ENCODE measurements at places on chromosomes 1 and 21.

GRCh38 chr1:173669491-173669941 lies at the start of gene ANKRD45:
Gene ANKRD45 (minus strand): TSS chr1:173669851. CDS start chr1:173659418, 10,433 bp downstream.
- no peak for DNase-seq

GRCh38 chr1:160835751-160836150 lies 26.9 kb downstream of the CD244 start:
- no peak for DNase-seq

DNA sequence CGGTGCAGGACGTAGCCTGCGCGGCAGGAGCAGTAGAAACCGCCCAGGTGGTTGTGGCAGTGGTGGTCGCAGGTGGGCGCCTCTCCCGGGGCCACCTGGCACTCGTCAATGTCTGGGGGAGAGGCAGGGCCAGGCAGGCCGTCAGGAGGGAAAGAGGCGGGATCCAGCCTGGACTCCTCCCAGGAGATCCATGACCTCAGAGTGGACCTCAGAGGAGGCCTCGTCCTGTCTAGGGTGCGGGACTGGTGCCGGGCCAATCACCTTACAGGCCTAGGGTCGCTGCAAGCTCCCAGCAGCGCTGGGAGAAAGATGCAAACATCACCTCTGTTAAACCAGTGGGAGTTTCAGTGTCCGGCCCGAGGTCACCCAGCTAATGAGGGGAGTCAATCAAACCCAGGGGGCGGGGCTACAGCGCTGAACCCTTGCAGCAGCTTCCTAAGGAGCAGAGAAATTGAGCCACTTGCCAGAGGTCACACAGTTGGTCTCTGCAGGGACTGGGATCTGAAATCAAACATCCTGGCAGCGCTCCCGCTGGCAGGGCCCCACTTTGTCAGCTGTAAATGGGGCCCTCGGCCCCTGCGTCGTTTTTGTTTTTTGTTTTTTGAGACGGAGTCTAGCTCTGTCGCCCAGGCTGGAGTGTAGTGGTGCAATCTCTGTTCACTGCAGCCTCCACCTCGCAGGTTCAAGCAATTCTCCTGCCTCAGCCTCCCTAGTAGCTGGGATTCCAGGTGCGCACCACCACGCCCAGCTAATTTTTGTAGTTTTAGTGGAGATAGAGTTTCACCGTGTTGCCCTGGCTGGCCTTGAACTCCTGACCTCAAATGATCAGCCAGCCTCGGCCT lies 1.4 kb downstream of the MASP2 start:
- DNase-seq: no peak

DNA sequence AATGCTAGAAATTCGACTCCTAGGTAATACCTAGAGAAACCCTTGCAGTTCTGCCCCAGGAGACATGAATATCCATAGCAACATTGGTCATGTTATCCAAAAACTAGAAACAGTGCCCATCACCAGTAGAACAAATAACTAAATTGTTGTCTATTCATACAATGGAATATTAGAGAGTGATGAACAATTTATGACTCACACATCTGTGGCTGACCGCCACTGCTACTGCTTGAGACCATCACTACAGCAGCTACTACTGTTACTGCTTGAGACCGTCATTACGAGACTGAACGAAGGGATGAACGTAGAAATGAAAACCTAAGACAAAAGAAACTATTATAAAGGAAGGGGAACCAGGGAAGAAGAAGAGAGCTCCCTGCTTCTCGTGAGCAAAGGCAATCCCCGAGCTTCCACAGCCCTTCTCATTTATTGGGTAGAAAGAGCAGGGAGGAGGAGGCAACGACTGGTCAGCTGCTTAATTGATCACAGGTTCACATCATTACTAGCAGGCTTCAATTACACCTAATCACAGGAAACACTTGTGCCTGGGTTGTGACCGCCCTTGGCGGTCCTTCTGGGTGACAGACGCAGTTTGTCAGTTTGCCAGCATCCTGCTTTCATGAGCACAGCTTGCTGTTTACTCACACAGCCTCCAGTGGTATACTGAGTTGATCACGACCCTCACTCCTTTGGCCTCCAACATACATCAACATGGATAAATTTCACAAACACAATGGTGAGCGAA lies 14.1 kb upstream of the PADI4 start:
- DNase-seq: no peak

- DNase-seq: no peak
These were observed 9.2 kb downstream of the MX2 start for GRCh38 chr21:41370840-41371684.

DNA sequence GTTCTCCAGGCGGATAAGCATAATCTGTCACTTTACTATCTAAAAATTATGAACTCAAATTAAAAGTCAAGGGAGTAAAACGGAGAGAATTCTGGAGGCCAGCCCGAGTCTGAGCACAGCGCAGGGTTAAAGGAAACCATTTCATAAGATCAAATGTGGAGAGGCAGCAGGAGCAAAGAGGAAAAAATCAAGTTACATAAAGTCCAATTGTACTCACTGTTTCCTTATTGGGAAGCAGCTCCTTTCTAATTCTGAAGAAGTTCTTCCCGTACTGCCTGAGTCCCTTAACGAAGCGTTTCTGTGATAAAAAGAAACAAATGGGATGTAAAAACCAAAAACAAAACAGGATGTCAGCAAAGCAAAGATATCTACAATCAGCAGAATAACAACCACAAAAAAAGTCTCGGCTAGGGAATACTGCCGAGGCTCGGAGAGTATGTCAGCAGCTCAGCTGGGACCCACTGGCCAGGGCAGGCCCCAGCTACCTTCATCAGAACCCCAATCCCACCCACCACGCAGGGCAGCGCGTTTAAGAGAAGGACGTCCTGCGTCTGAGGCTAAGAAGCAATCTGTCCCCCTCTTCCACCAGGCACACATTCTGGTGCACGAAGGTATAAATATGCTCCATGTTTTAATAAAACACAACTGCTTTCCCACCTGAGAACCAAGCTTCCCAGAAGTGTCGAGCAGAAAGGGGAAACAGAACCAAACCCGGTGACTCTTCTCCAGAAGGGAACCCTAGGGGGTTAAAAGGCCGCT lies 104.8 kb downstream of the SLC45A1 start:
- no peak for DNase-seq

DNA sequence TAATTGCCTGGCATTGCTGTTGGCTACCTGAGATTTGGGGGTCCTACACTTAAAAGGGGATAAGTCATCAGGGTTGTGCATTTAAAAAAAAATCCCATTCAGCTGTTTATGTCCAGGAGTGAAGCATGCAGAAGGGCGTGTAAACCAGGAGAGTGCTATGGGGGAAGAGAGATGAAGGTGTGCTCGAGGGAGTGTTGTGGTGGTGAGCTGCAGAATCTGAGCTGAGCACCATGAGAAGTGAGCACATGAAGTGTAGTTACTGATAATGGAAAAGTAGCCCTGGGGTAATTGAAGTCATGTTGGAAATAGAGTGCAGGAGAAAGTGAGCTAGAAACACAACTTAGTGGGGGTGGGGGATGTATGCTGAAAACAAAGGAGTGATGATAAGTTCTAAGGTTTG lies 705 bp downstream of the FCRL1 start:
- no peak for DNase-seq

GRCh38 chr21:17578162-17578561 lies 34.5 kb downstream of the BTG3 start:
- no peak for DNase-seq

- no peak for DNase-seq
These were observed 104.4 kb downstream of the NFIA start for GRCh38 chr1:61186753-61187152.

GRCh38 chr1:206672011-206672688 lies 12.6 kb upstream of the MAPKAPK2 start:
- no peak for DNase-seq

DNA sequence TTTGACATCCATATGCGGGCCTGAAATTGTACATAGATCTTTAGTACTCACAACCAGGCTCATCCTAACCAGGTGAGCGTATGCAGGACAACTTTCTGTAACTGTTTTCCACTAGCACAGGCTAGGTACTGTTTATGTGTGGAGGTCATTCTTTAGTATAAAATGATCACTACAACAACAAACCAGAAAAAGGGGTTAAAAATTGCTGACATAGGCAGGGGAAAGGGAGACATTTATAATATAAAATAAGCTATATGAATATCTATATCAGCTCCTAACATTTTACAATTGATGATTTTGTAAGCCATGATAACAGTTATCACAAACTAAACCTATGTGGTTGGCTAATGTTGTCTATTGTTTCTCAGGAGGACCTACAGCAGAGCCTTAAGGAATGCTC lies 37.6 kb downstream of the RGS5 start:
- DNase-seq: no peak

DNA sequence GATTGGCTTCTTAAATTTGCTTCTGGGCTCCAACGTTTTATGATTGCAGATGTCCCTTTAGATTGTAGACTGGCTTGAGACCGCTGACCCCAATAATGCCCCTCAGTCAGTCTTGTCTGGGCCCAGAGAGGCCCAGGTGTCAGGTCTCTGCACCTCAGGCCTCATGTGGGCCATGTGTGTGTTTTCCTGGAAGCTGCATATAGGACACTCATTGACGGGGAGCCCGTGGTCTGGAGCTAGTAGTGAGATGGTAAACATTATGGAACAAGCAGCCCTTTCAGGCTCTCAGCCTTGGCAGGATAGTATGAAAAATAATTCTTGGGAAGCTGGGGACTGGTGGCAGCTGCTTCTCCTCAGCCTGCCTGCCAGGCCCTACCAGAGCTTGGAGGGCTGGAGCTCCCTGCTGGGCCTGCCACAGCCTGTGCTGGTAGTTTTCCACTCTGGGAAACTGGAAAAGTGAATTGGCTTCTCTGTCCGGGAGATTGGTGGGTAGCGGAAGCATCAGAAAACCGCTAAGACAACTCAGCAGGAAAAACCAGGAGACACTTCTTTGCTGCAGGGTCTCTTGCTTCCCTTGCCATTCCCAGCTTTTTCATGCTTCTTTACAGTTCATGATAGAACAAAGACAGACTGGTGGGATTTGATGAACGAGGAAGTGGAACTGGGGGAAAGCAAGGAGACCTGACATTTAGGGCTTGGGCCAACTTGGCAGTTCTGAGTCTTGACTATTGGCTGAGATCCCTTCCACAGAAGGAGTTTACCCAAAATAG lies 57.8 kb upstream of the HSD17B7 start:
- DNase-seq: no peak

DNA sequence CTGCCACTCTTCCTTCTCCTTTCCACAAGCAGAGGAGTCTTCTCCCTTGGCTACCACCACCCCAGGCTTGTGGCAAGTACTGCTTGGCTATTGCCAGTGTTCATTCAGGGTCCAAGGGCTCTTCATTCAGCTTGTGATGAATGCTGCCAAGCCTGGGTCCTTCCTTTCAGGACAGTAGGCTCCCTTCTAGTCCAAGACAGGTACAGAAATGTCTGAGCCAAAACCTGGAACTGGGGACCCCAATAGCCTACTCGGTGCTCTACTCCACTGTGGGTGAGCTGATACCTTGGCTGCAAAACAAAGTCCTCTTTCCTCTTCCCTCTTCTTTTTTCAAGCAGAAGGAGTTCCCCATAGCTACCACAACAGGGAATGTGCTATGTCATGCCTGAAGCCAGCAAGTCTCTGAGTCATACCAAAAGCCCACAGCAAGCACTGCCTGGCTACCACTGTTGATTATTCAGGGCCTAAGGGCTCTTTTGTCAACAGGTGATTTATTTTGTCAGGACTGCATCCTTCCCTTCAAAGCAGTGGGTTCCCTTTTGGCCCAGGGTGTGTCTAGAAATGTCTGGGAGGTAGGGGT lies 268.9 kb downstream of the HHAT start:
- DNase-seq: no peak

GRCh38 chr1:45359882-45360513 lies 19.8 kb upstream of the MUTYH start:
- peak; percentile 77 for DNase-seq

DNA sequence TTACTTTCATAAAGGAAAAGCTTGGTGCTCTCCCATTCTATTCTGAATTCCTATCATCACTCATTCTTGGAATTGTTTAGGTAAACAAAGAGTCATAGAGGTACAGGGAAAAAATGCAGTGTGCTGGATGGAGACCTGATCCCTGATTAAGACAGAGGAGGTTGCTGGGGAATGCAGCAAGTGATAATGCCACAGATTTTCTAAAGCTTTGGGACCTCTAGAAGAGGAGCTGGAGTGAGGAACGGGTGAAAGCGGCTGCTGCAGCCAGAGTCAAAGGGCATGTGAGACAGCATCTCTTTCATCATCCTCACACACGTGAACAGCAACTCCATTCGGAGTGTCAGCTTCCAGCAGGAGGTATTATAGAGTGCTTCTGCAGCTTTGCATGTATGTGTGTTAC lies 54.9 kb upstream of the DIPK1A start:
- no peak for DNase-seq
